ENCODE measurements at places on chromosomes 11 and 22. TPM values are rescaled to one million over a fixed set of nuclear protein-coding genes. Genes with fewer than 3 reads are reported as not detected.
A peak's percentile ranks its signal among the peaks of the same experiment; 100 is the strongest.

The MS4A6E gene
- not detected for total RNA-seq

DNA sequence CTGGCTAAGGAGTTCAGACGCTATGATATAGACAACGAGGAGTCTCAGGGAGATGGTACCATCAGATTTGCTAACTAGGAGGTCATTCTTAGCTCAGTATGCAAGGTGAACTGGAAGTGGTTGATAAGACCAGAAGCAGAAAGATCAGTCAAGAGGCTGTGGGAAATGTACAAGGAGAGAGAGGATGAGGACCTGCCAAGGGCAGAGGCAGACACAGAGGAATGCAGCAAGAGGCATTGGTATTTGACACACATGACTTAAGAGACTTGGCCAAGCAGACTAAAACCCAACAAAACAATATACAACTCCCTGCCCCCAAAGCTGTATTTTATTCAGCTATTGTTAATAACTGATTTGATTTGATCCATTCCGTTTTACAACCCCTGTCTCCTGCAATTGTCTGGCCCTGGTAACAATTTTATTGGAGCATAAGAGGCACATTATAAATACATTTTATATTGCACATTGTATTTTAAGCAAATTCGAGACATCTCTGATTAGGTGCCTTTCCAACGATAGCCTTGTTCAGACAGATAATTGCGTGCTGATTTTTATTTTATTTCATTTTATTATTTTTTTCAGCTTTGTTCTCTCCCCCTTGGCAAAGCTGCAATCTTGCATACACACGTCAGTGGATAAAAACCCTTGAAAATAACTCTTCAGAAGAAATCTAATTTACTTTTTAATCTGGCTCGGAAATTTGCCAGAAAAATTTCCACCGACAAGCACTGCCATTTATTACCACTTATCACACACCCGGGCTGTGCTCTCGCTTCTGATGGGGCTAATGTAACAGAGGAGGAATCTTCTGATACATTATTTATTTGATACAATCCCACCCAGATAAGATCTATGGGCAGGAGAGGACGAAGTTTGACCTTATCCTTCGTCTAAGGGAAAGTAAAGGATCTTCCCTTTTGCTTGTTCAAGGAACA lies 237.8 kb downstream of the NXPE2 start:
- no peaks in the 10 kb centered on the region for H3K4me1 ChIP-seq
- no peak overlapping the region for H3K27ac ChIP-seq
- peaks cover 2% of the 10 kb centered on the region for H3K27me3 ChIP-seq
- no peaks in the 10 kb centered on the region for H3K36me3 ChIP-seq
- DNase-seq = no peak
- H3K4me3 ChIP-seq = no peak overlapping the region

GRCh38 chr11:15622231-15622890 lies 507.6 kb downstream of the INSC start:
- H3K27me3 ChIP-seq = peaks cover 6% of the 10 kb centered on the region
- no peaks in the 10 kb centered on the region for H3K4me1 ChIP-seq
- no peak overlapping the region for H3K4me3 ChIP-seq
- H3K36me3 ChIP-seq = no peaks in the 10 kb centered on the region
- no peak for DNase-seq

GRCh38 chr22:22930571-22931556 lies 43.2 kb downstream of the IGLL5 start:
- peaks cover 22% of the 10 kb centered on the region for H3K4me1 ChIP-seq
- no peak overlapping the region for H3K4me3 ChIP-seq
- H3K27me3 ChIP-seq = peaks cover 1% of the 10 kb centered on the region
- no peak for DNase-seq
- H3K36me3 ChIP-seq = no peaks in the 10 kb centered on the region

GRCh38 chr22:26429458-26430286 lies 612 bp downstream of the ASPHD2 start:
- peak overlapping the region; percentile 74 for H3K4me3 ChIP-seq
- peaks cover 49% of the 10 kb centered on the region for H3K4me1 ChIP-seq
- no peaks in the 10 kb centered on the region for H3K27me3 ChIP-seq
- peak; percentile 23 for DNase-seq

- H3K27me3 ChIP-seq = no peaks in the 10 kb centered on the region
- H3K27ac ChIP-seq = no peak overlapping the region
- H3K4me1 ChIP-seq = no peaks in the 10 kb centered on the region
- no peaks in the 10 kb centered on the region for H3K36me3 ChIP-seq
- no peak overlapping the region for H3K4me3 ChIP-seq
- no peak for DNase-seq
Measured at GRCh38 chr11:8224161-8224591, 39.5 kb downstream of the LMO1 start.

- H3K4me3 ChIP-seq = no peak overlapping the region
- no peak for DNase-seq
- H3K27ac ChIP-seq = no peak overlapping the region
- H3K4me1 ChIP-seq = no peaks in the 10 kb centered on the region
- no peaks in the 10 kb centered on the region for H3K27me3 ChIP-seq
Measured at GRCh38 chr11:113885897-113886296, 10.5 kb upstream of the USP28 start.

GRCh38 chr22:46460857-46461256 lies 76.6 kb downstream of the CELSR1 start:
- H3K4me1 ChIP-seq = no peaks in the 10 kb centered on the region
- no peak overlapping the region for H3K4me3 ChIP-seq
- no peak overlapping the region for H3K27ac ChIP-seq
- peaks cover 5% of the 10 kb centered on the region for H3K27me3 ChIP-seq
- DNase-seq = no peak
- no peaks in the 10 kb centered on the region for H3K36me3 ChIP-seq

GRCh38 chr11:36578458-36578857 lies 10.7 kb downstream of the RAG1 start:
- peaks cover 10% of the 10 kb centered on the region for H3K36me3 ChIP-seq
- H3K4me3 ChIP-seq = no peak overlapping the region
- no peak for DNase-seq
- peaks cover 11% of the 10 kb centered on the region for H3K27me3 ChIP-seq
- no peaks in the 10 kb centered on the region for H3K4me1 ChIP-seq

The ANGPTL5 gene
- not detected for total RNA-seq

The MUC6 gene
- not detected for total RNA-seq

- no peak for DNase-seq
- no peak overlapping the region for H3K4me3 ChIP-seq
- H3K27ac ChIP-seq = no peak overlapping the region
- peaks cover 4% of the 10 kb centered on the region for H3K4me1 ChIP-seq
Measured at GRCh38 chr22:43926349-43926710, 2.7 kb downstream of the PNPLA3 start.

The AMOTL1 gene
- total RNA-seq = 0.24 TPM

DNA sequence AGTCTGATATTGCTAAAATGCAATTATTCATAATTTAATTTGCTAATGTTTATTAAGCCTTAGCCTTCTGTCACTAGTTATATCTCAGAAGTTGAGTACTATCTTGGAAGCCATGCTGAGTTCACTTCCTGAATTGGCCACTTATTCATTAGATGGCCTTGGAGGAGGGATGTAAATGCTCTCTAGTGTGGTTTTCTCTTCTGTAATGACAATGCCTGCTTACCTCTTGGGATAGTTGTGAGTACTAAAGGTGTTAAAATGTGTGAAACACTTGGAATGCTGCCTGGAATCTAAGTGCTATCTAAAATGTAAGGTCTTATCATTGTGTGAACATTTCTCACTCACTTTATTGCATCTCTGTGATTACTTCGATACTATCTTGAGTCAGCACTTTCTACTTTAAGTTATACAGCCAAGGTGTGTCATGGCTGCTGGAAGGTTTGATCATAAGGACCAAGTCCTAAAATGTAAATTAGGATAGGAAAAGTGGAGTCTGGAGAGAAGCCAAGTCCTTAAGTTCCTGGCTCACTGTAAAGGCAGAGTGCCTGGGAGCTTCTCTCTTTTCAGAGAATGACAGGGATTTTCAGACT lies 12.4 kb downstream of the GLYATL2 start:
- H3K27ac ChIP-seq = no peak overlapping the region
- peaks cover 9% of the 10 kb centered on the region for H3K27me3 ChIP-seq
- no peaks in the 10 kb centered on the region for H3K36me3 ChIP-seq
- H3K4me1 ChIP-seq = no peaks in the 10 kb centered on the region
- DNase-seq = no peak

- H3K36me3 ChIP-seq = peaks cover 3% of the 10 kb centered on the region
- no peak overlapping the region for H3K4me3 ChIP-seq
- H3K27ac ChIP-seq = no peak overlapping the region
- H3K27me3 ChIP-seq = no peaks in the 10 kb centered on the region
- H3K4me1 ChIP-seq = peaks cover 17% of the 10 kb centered on the region
Measured at GRCh38 chr11:72758304-72758689, 6.1 kb upstream of the ARAP1 start.

GRCh38 chr22:29138556-29139305 lies 65.9 kb downstream of the KREMEN1 start:
- H3K27ac ChIP-seq = no peak overlapping the region
- no peak overlapping the region for H3K4me3 ChIP-seq
- DNase-seq = no peak

- H3K36me3 ChIP-seq = no peaks in the 10 kb centered on the region
- H3K27ac ChIP-seq = no peak overlapping the region
Measured at GRCh38 chr11:105870516-105871113, 151.4 kb downstream of the MSANTD4 start.

The FLRT1 gene
- 0.36 TPM for total RNA-seq

GRCh38 chr22:45096256-45096907 lies 67.3 kb upstream of the NUP50 start:
- no peaks in the 10 kb centered on the region for H3K36me3 ChIP-seq
- no peak overlapping the region for H3K27ac ChIP-seq
- H3K4me1 ChIP-seq = peaks cover 4% of the 10 kb centered on the region
- no peak overlapping the region for H3K4me3 ChIP-seq
- peak; percentile 70 for DNase-seq
- H3K27me3 ChIP-seq = peaks cover 20% of the 10 kb centered on the region

GRCh38 chr11:112962579-112963367 lies 1.6 kb downstream of the NCAM1 start:
- H3K4me3 ChIP-seq = peak overlapping the region; percentile 40
- peak; percentile 9 for DNase-seq
- no peaks in the 10 kb centered on the region for H3K36me3 ChIP-seq
- H3K4me1 ChIP-seq = peaks cover 13% of the 10 kb centered on the region
- H3K27me3 ChIP-seq = peaks cover 56% of the 10 kb centered on the region

DNA sequence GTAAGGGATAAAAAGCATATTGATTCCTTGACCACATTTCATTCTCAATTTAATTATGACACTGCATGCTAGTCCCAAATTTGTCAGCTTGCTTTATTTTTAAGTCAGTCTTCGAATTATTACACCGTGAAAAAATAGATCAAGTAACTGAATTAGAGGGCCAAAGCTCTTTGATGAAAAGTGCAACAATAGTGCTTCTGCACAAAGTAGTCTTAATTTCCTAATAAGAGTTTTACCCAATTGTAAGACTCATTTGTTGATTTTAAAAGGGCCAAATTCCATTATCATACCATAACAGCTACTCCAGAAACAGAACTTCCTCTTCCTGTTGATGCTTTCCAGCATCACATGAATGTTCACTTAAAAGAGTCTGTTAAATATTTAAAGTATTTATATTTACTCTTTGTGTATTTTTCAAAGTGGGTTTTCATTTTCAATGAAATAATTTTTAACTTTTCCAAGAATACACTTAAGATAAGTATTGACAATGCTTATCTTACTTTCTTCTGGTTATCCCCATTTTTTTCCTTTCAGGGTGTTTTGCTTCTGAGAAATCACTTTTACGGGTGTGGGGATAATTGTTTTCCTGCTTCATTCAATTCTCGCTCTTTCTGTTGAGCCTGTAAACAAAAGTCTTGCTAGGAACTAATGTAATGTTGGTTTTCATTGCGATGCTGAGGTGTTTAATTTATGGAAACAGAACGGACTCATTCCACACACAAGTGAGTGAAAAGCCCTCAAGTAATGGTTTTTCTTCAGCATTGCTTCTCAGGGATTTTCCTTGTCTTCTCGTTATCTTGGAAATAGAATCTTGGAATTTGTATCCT lies 2.1 kb downstream of the ARHGEF12 start:
- no peak for DNase-seq
- H3K27ac ChIP-seq = peak overlapping the region; percentile 15
- peaks cover 48% of the 10 kb centered on the region for H3K27me3 ChIP-seq
- peaks cover 34% of the 10 kb centered on the region for H3K4me1 ChIP-seq
- H3K36me3 ChIP-seq = peaks cover 11% of the 10 kb centered on the region

DNA sequence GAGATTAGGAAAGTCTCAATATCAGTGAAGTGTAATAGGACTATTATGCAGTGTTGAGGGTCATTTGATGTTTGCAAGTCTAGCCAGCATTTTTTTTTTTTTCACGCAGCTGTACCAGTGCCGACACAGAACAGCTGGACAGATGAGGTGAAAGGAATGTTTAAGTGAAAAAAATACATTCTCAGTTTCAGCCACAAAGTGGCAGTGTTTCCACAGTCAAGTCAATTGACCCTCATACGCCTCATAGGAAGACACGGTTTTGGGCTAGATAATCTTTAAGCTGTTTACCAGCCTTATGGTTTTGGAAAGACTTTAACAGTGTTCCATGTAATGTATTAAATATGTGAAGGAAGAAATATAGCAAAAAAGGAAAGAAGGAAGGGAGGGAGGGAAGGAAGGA lies 349.9 kb upstream of the ANO3 start:
- H3K36me3 ChIP-seq = no peaks in the 10 kb centered on the region
- no peak overlapping the region for H3K27ac ChIP-seq
- no peak overlapping the region for H3K4me3 ChIP-seq
- H3K4me1 ChIP-seq = no peaks in the 10 kb centered on the region

The CCDC87 gene
- total RNA-seq = 0.12 TPM

The CARNS1 gene
- 3.3 TPM for total RNA-seq

DNA sequence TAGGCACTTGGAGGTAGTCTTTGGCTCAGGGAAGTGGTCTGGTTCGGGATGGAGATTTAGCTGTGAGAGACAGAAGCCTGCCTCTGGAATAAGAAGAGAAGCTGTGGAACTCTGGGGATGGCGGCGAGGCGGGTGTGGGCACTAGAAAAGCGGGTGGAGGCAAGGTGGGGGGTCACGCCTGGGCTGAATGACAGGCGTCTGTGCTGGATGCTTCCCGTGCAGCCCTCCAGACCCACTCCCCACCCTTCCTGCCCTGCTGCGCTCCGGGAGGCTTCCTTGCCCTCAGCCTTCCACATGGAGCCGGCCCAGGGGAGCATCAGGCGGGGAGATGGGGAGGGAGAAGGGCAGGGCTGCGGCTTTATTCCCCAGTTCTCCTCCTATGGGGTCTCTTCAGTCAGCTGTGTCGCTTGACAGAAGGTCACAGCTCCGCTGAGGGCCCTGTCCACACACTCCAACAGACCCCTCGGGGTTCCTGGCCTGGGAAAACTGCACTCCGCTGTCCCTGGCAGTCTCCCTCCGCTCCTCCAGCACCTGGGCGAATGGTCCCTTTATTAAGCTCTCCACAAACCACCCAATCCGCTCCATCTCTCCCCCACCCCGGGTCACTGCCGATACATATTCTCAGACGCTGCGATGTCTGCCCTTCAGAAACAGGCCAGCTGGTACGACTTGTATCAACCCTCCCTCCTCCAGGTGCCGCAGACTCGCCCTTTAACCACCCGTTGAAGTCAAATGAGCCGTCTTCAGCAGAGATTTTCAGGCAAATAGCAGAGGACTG lies 6.2 kb downstream of the DNAJB13 start:
- no peak overlapping the region for H3K4me3 ChIP-seq
- peaks cover 11% of the 10 kb centered on the region for H3K27me3 ChIP-seq

DNA sequence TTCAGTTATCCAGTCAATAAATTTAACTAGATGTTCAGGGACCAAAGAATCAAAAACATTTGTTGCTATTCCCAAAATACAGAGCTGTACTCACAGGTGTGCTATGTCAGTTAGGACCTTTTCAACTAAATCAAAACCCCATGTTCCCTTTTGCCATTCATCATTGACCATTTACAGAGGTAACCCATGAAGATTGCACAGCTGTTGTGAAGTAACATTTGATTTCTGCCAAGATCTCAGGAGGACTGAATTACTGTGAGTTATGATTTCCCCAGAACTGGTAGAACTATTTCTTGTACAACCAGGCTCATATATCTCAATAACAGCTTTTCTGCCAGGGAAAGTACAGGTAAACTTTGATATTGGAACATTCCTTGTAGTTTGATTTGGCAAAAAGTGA lies 131.1 kb upstream of the FIBIN start:
- H3K4me3 ChIP-seq = no peak overlapping the region
- DNase-seq = no peak
- H3K4me1 ChIP-seq = no peaks in the 10 kb centered on the region
- H3K27ac ChIP-seq = no peak overlapping the region

Measured in activated CD4-positive, alpha-beta memory T cell treated with anti-CD3 and anti-CD28 coated beads for 36 hours (primary cell).